ENCODE measurements at places on chromosomes 11 and 22.

DNA sequence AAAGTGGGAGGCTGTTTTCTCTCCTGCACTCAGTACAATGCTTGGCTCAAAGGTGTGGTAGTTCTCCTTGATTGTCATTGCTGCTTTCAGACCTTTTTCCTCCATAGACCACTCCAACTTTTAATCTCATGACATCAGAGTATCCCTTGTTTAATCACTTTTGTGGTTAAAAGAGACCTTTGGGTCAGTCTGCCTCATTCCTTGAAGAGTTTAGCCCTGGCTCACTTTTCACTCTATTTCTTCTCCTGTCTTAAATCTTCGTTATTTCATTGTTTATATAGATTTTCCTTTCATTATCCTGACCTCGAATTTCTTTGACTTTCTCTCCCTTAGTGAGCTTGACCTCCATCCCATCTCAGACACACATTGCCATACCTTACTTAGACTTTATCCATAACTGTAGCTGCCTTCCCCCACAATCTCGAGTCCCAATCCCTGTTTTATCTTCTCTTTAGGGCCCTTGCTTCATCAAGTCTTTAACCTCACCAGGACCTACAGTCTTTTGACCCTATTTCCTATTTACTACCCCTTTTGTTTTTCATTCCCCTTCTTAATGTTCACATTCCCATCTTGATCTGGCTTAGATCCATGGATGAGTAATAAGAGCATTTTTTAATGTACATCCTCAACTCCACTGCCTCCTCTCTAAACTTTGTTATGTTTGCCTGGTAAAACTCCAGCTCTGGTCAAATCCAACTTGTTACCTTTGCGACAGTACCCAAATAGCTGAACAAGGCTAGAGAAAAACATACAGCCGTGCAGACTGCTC lies 9.5 kb downstream of the ATXN10 start:
- DNase-seq, result no peak

- DNase-seq, result no peak
Observed at GRCh38 chr11:27642954-27643353, 57.3 kb downstream of the BDNF start.

- DNase-seq, result no peak
Observed at GRCh38 chr11:93718057-93718563, 23.2 kb downstream of the TAF1D start.

DNA sequence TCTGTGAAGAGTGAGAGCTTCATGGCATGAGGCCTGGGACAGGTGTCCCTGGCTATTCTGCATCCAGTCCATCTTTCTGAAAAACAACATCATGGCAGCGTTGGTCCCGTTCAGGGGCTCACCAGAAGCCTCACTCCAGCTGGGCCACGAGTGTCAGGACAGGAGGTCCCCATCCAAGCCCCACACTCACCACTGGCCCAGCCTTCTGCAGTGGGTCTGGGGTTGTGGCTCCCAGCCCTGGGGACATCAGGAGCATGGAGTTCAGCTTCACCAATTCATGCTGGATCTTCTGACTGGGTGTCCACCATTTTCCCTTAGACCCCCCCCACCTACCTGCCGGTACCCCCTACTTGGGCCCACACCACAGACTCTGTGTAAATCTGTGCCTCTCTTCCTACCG lies 400.3 kb downstream of the BRD1 start:
- no peak for DNase-seq

GRCh38 chr11:73386016-73386415 lies 9.8 kb downstream of the RELT start:
- no peak for DNase-seq

- no peak for DNase-seq
Observed at GRCh38 chr11:128948583-128948982, 5.9 kb upstream of the TP53AIP1 start.

GRCh38 chr11:77101043-77101537 lies 1.6 kb upstream of the OMP start:
- DNase-seq, result no peak

DNA sequence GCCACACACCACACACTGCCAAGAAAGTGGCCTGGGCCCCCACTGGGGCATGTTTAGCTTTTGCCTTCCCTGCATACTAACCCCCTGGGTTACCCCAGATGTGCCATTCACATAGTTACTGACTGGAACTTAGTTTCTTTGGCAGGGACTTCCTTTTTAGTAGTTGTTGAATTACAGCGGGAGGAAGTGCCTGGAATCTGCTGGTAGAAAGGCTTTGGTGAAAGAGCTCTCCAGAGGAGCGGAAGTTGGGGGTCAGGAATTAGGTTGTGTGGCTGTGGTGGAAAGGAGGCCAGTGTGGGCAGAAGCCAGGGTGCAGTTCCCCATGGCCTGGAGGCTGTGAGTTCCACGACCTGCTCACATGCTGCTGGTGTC lies 69.0 kb downstream of the MED15 start:
- DNase-seq, result no peak

DNA sequence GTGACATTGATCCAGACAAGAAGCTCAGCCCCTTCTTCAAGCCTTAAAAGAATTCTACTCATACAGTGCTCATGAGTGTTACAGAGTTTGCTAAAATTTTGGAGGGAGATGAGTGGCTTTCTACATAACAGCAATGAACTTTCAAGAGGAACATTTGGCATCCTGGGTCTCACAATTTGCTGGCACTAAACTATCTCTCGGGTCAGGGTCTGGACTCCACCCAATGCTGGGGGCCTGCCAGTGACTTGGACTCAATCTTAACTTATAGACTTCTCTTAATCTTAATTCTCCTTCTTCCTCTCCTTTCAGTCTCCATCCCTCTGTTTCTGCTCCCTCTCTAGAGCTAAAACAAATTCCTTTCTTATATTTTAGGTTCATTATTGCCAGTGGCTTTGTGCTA lies 317.9 kb downstream of the TMEM135 start:
- DNase-seq, result no peak

- DNase-seq, result peak; percentile 61
Observed at GRCh38 chr22:22508274-22509176, at the start of gene ZNF280B. Gene ZNF280B, minus strand, starts transcription at chr22:22508742. Its CDS starts 19,344 bp downstream, at chr22:22489398.

DNA sequence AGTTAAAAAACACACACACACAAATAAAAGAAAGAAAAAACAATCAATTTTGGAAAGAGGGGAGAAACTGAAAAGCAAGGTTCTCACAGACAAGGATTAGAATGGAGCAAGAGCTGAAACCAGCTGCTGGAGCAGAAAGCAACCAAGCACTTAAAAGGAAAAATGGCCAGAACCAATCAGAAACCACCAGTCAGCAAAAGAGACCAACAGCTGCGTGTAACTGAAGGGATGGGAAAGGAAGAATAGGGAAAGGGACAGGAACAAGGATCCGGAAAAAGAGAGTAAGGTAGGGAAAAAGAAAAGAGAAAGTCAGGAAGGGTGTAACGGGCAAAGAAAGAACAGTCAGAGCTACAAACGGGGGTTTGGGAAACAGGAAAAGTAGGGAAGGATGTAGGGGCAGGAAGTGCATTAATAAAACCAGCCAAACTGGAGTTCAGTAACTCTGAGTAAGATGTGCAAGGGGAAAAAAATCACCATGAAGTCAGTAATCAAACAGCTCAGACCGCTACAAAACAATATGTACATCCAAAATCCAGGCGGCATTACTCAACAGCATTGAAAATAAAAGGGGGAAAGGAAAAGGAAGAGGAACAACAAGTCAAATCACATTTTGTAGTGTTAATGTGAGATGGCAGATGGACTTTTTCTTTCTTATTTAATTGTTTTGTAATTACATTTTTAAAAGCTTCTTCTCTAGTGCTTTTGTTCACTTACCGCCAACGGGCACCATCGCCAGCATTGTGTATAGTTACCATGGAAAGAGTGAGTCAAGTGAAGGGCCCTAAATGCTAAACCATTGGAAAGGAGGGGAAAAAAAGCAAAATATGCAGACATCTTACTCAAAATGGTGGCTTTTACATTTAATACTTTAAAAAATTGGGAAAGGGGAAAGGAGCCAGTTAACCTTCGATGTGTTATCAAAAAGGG lies 49.2 kb downstream of the APOL5 start:
- no peak for DNase-seq

- no peak for DNase-seq
Observed at GRCh38 chr22:45934659-45935341, 42.2 kb downstream of the WNT7B start.

DNA sequence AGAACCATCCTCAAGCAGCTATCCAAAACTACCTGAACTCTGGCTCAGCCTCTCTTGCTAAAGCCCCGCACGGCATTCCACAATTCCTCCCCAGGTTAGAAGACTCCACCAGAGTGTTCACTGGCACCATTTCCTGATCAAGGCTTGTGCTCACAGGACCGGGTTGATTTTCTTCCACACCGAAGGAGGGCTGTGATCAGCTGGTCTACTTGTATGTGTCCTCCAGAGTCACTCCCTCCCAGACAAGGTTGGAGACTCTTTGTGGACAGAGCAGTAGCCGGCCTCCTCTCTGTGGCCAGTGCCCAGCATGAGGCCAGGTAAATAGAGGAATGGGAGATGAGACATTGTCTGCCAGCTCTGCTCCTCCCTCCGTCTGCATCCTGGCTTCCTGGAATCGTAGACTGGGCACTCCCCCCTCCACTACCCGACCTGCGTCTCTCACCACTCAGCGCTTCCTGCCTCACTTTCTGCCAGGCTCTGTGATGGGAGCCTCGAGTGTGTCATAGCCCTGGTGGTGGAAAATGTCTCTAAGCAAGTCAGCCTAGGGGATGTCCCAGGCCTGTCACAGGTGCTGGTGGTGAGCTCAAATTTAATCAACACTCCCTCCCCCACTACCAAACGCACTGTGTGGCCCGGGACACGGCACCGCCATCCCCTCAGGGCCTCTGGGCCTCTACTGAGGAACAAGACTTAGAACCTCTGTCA lies 12.5 kb upstream of the TMPRSS6 start:
- peak; percentile 89 for DNase-seq

GRCh38 chr11:115580416-115580815 lies 76.2 kb upstream of the CADM1 start:
- DNase-seq, result no peak

DNA sequence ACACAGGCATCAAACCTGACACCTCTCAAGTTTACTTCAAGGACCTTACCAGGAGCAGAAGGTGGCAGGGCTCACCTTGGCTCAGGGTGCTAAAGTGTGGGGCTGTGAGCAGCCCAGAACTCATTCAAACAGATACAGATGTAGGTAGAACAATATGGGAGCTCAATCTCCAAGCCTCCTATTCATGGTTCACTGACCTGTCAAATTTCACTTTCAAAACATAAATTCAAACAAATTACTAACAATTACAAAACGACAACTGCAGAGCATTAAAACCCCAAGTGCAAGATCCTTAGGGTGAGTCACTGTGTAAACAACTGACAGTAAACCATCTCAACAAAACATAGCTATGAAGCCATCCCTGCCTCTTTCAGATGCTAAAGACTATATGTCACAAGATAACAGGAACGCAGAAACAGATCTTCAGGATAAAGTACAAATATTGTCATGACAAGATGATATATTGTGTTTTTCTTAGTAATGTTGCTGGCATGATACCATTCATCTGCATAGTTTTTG lies 303.5 kb upstream of the ANO3 start:
- no peak for DNase-seq

- DNase-seq, result no peak
Observed at GRCh38 chr22:38531251-38531938, 25.3 kb upstream of the DDX17 start.

- no peak for DNase-seq
Observed at GRCh38 chr22:50138988-50139387, 31.5 kb upstream of the PANX2 start.

DNA sequence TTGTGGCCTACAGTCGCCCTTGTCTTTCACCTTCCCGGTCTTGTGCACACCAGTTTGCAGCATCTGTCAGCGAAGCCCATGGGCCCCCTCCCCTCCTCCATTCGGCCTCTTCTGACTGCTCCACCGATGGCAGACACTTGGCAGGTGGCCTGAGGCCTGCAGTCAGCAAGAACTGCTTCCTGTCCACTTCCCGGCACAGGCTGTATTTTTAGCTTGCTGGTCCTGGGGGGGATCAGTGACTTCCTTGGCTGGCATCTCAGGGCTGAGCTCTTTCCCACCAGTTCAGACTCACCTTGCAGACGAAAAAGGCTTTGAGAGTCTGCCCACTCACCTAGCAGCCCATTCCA lies 106.4 kb downstream of the SYN3 start:
- DNase-seq, result no peak
